HT1080 (cell line): ENCODE measurements at places on chromosomes 5 and 9. TPM values are rescaled to one million over a fixed set of nuclear protein-coding genes. Genes with fewer than 3 reads are reported as not detected.

The SLC6A3 gene
- not detected in 2 replicates for total RNA-seq

The ACTBL2 gene
- 0.47 and 0.80 TPM in 2 replicates for total RNA-seq

The ACOT12 gene
- total RNA-seq = 0.03 TPM in 1 of 2 replicates, not detected in the other

The GABRA1 gene
- not detected in 2 replicates for total RNA-seq

The CDH9 gene
- not detected in 2 replicates for total RNA-seq

The PPP3R2 gene
- total RNA-seq = not detected in 2 replicates

The UBE2QL1 gene
- total RNA-seq = not detected in 2 replicates

The RMRP gene
- total RNA-seq = 6,816 and 22,210 TPM in 2 replicates

The PCDHGA4 gene
- total RNA-seq = 0.71 and 0.73 TPM in 2 replicates

The LCNL1 gene
- total RNA-seq = not detected in 2 replicates
